ENCODE measurements at places on chromosomes 13 and 19.
A peak's percentile ranks its signal among the peaks of the same experiment; 100 is the strongest.

DNA sequence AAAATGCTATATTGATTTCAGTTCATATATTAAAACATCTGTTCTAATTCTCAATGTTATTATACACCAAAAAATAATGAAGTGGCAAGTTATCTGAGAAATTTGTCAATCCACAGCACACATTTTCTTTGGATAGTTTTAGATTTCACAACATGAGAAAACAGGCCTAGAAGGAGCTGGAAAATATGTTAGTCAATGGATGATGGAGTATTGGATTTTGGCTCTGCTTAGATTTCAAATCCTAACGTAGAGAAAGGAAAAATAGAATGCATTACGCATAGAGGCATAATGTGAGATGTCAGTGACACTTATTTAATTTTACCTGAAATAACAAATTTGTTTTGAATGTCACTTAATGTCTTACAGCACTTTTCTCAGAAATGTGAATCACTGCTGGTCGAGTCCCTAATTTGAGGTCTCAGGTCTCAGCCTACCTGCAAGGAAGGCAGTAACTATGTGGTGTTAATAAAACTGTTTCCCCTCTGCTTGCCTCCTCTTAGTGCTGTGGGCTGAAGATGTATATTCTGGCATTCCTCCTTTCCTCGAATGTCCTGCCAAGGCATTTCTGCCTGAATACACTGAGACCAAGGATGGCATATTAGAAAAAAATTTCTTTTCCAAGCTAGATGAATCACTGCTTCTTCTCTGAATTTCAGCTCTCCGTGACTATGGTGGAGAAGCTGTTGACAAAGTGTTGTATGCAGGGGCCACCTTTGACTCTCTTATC, 232.4 kb downstream of the POSTN start:
- no peak for DNase-seq

- DNase-seq = no peak
These were observed 12.9 kb upstream of the ZNF470 start for GRCh38 chr19:56554272-56554869.

GRCh38 chr19:5253406-5254110, 87.1 kb downstream of the PTPRS start:
- DNase-seq = no peak

- no peak for DNase-seq
These were observed 62.9 kb downstream of the NDFIP2 start for GRCh38 chr13:79543883-79544282.

DNA sequence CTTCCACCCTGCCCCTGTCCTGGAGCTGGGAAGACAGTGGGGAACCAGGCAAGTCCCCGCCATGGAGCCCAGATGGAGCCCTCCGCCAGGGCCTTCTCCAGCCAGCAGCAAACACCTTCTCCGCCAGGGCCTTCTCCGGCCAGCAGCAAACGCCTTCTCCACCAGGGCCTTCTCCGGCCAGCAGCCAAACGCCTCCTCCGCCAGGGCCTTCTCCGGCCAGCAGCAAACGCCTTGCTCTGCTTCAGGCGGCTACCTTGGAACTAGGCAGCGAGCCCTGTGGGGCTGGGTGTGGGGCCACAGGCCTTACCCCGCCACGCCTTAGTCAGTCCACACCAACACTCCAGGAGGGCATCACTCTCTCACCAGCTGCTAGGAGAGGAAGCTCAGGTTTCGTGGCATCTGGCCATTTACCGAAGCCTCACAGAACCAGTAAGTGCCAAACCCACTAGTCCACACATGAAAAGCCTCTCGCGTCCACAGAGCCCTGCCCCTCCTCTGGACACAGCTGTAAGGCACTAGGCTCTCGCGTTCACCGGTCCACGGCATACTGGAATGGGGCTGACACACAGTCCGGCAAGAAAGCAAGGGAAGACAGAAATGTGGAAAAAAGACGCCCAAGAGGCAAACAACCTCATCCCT, 41.0 kb downstream of the MLLT1 start:
- DNase-seq = peak; percentile 6
